ENCODE measurements at places on chromosomes 16 and 17.

GRCh38 chr16:23908790-23909189 lies 73.0 kb downstream of the PRKCB start:
- DNase-seq, result no peak
- H3K36me3 ChIP-seq, result no peaks in the 10 kb centered on the region
- no peaks in the 10 kb centered on the region for H3K4me1 ChIP-seq
- H3K27ac ChIP-seq, result peak overlapping the region; percentile 3

- DNase-seq, result no peak
- no peak overlapping the region for H3K4me3 ChIP-seq
- no peaks in the 10 kb centered on the region for H3K4me1 ChIP-seq
- H3K27ac ChIP-seq, result no peak overlapping the region
These were observed 23.9 kb upstream of the TMEM98 start for GRCh38 chr17:32903774-32904673.

- H3K4me1 ChIP-seq, result no peaks in the 10 kb centered on the region
- no peak overlapping the region for H3K27ac ChIP-seq
- H3K27me3 ChIP-seq, result no peaks in the 10 kb centered on the region
These were observed 101.1 kb downstream of the SMG6 start for GRCh38 chr17:2202302-2202995.

DNA sequence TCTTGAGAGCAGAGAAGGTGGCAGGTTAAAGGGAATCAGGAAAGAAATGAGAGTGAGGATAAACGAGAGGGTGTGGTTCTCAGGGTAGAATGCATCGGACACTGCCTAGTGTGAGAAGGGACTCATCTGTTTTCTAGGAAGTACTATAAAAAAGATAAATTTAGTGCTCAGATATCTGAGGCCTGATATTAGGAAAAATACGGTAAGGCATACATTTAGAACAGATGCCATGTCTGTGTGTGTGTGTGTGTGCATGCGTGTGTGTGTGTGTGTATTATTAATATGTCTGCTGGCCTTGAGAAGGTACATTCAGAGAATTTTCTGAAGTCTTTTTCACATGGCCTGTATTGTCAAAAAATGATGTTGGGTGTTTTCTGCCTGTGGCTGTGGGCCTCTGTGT lies 414.8 kb downstream of the MAF start:
- no peaks in the 10 kb centered on the region for H3K36me3 ChIP-seq
- H3K4me3 ChIP-seq, result no peak overlapping the region
- H3K27me3 ChIP-seq, result no peaks in the 10 kb centered on the region

GRCh38 chr17:81128774-81129173 lies 36.5 kb upstream of the PVALEF start:
- peaks cover 13% of the 10 kb centered on the region for H3K4me1 ChIP-seq
- no peak for DNase-seq
- H3K36me3 ChIP-seq, result no peaks in the 10 kb centered on the region
- H3K27me3 ChIP-seq, result no peaks in the 10 kb centered on the region
- H3K27ac ChIP-seq, result no peak overlapping the region
- no peak overlapping the region for H3K4me3 ChIP-seq

Measured in transverse colon (tissue), 4 donors.